ENCODE measurements at places on chromosomes 2 and 18.

DNA sequence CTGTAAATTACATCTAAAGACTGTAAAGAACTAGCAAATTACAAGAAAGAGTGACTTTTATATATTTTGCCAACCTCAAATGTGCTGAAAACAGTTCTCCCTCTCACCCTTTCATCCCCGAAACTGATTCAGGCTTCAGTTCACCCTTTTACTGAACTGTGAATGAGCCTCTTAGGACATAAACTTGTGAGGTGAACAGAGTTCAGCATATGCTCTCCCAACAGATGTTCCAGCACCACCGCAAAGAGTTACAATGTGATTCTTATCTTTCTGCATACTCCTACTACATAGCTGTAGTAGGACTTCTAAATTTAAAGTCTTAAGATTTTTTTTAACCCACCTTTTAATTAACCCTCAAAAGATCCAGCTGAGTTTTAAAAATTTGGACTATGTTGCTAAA lies 1.2 kb upstream of the ZCCHC2 start:
- no peak for DNase-seq

DNA sequence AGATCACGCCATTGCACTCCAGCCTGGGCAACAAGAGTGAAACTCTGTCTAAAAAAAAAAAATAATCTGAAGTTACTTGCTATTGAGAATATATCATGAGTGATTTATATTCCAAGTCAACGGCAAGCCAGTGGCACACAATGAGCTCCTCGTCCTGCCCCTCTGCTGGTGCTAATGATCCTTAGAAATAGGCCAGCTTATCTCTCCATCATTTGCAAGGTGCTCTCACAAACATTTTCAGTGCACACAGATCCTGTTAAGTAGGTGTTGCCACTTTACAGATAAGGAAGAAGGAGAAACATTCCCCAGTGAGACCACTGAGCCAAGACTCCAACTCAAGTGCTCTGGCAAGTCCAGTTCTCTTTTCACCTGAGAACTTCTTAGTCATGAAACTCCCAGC lies 91.3 kb upstream of the GPR45 start:
- DNase-seq, result no peak

- DNase-seq, result no peak
These were observed 9.1 kb upstream of the MYO5B start for GRCh38 chr18:50203801-50204604.

- no peak for DNase-seq
These were observed 230.5 kb downstream of the MYCN start for GRCh38 chr2:16170675-16171424.

- no peak for DNase-seq
These were observed 81.6 kb downstream of the RTN4 start for GRCh38 chr2:54968561-54969218.

- DNase-seq, result no peak
These were observed 712.8 kb downstream of the SOCS6 start for GRCh38 chr18:71001597-71001996.

DNA sequence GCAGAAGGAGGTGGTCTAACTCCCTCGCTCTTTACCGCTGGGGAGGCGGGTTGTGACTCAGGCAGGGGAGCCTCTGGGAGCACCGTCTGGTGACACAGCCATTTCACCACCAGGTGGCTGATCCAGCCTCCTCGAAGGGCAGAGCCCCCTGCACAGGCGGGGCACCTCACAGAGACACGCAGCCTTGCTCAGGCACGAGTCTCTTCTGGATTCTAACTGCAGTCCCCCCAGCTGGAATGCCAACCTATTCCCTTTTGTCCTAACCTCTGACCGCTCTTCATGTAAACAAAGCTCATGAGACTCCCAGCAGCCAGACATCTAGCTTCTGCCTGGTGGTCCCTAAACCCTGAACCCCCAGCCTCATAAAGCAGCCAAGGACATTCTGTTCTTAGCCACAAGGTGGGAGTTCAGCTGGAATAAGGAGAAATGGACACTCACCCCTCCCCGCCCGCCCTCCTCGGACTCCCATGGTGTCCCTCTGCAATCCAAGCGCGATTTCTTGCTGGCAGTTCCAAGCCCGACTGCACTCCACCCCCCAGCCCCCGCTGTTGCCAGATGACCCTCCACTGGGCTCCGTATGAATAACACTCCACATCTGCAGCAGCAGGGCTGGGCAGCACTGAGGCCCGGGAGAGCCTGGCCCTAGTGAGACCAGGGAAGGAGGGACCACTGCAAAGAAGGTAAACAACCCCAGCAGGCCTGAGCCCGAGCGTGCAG lies 84.3 kb downstream of the TNS1 start:
- no peak for DNase-seq

DNA sequence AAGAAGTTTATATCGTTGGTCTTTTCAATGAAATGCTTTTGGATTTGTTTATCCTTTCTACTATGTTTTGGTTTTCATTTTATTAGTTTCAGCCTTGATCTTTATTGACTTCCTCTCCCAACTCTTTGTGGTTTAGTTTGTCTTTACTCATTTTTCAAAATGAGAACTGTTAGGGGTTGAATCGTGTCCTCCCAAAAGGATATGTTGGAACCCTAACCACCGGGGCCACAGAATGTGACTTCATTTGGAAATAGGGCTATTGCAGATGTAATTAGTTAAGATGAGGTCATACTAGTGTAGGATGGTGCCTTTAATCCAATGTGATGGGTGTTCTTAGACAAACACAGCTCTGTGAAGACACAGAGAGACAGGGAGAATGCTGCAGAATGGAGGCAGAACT lies 60.4 kb upstream of the IL1R2 start:
- DNase-seq, result no peak

DNA sequence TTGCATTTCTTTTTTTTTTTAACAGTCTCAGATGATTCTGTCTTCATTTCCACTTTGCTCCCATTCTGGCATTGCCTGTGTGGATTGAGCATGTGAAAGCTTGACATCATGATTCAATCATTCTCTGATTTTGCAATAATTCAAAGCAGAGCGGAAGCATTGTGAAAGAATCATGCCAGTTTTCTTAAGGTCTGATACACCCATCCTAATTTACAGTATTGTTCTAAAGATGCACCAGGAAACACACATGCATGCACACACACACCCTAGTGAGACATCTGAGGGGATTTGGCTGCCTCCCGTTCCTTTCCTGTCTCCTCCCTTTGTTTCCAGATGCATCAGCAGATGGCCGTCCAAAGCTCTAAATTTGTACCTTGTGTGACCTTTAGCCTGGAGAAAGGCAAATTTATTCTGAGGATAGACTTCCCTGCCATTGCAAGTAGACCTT lies 97.3 kb downstream of the FMNL2 start:
- DNase-seq, result no peak

DNA sequence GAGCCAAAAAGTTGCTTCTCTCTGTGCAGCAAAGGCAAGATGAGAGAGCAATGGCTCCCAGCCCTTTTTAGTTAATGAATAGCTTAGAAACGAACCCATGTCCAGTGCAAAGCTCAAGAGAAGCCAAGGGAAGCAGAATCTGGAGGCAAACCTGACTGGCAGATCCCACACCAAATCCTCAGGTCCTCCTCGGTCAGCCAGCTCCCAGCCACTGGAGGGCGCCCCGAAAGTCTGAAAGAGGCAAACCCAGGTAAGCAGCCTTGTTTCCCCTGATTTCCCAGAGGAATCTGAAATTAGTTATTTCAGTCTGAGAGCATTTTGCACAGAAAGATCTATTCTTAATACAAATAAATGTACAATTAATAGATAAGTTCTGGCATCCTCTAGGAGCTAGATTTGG lies 71.3 kb upstream of the PID1 start:
- DNase-seq, result no peak

- DNase-seq, result no peak
These were observed 72.9 kb upstream of the SCG2 start for GRCh38 chr2:223674998-223675609.

DNA sequence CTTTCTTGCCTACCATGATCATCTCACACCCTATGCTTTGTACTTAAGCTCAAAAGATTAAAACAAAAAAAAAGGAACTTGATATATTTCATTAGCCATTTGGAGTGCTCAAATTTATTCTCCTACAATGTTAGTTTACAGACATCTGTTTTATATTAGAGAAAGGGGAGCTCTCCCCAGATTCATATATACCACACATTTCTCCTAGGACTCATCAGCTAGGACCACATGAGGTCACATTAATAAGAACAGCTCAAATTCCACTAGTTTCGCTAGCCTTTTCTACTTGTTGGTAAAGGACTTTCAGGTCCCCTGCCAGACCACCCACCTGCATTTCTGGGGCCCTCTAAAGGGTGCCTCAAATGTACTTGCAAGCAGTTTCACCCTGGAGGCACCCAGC lies 151.2 kb upstream of the MMADHC start:
- DNase-seq, result no peak

DNA sequence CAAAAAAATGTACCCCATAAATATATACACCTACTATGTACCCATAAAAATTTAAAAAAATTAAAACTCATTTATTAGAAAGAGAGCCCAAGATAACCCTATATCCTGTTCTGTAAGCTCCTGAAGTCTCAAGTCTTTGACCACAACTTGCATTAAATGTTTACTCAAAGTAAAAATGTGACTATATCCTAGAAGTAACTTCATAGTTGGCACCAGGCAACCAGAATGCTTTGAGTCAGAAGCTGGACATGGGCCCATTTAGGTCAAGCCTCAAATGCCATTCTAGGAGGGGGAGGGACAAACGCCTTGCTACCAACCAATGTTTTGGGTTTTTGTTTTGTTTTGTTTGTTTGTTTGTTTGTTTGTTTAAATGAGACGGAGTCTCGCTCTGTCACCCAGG lies 9.3 kb upstream of the TBC1D8 start:
- DNase-seq, result no peak

DNA sequence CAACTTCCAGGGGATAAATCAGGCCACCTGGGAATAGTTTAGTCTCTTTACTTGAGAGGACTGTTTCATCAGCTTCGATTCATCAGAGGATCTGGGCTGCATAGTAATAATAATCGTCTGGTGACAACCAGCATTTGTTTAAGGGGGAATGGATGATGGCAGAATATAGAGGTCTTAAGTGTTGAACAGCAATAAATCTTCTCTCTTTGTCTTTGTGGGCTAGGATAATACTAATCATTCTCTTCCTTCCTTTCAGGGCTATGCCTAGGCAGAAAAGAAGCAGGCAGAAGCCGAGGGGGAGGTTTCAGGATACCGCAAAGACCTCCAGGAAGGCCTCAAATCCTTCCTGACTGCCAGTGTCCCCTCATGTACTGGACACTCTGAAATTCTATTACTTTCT lies 150.4 kb upstream of the GAREM1 start:
- no peak for DNase-seq

DNA sequence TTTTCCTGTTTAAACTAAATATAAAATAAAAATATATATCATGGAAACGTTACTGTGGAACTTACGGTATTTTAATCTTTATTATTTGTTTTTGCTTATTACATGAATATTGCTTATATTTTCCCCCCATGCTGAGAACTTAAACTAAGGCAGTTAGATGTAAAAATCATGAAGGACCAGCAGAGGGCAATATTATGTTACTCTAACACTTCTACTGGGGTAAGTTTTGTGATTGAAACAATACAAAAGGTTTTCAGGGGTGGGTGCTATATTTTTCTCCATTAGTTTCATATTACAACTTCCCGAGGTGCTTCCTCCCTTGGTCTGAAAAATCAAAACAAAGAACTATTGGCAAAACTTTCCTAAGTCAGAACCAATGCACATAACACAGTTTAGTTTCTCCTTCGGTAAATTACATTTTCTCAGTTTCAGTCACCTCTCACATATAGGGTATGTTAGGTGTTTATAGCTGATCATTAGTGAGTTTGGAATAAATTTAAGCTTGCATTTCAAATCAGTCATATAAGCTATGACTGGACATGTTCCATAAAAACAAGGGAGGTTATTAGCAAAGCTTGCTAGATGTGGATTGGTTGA lies 54.8 kb downstream of the ZNF407 start:
- no peak for DNase-seq

- no peak for DNase-seq
These were observed 143.3 kb downstream of the HDAC4 start for GRCh38 chr2:239257511-239257937.

GRCh38 chr2:48397281-48397680 lies 132.7 kb upstream of the STON1 start:
- no peak for DNase-seq

DNA sequence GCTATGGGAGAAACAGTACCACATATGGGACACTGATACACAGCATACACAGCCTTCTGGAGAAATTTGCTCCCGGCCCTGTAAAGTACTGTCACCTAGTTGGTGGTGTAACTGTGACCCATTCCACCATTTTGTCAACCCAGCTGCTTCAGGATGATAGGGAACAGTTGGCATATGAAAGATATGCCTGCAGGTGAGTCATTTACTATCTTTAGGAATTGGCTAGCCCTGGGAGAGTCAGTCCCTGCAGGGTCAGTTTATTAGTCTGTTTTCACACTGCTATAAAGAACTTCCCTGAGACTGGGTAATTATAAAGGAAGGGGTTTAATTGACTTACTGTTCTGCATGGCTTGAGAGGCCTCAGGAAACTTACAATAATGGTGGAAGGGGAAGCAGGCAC lies 30.0 kb upstream of the PTPRM start:
- no peak for DNase-seq

DNA sequence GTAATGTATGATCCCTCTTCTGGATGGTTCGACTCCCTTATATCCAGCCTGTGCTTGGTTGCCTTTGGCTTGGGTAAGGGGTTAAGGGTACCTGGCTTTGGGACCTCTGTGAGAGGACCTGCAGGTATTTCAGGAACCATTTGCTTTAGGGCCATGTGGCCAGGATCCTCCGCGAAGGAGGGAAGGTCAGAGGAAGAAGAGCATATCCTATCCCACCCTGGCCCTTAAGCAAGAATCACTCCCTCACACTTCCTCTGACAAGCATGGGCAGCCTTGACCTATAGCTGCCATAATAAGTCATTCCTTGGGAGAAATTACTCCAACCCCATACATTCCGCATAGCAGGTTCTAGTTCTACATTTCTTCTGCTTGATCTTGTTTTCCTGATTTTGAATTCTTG lies 59.1 kb upstream of the TXNDC2 start:
- no peak for DNase-seq
